Activated CD4-positive, alpha-beta T cell treated with anti-CD3 and anti-CD28 coated beads, Interleukin-2, amount 10 ng/mL, durations not matched to agents 7 days and 5 days (primary cell): ENCODE measurements at places on chromosomes 4 and X. TPM values are rescaled to one million over a fixed set of nuclear protein-coding genes. Genes with fewer than 3 reads are reported as not detected.

CTSO gene
- 5.5 TPM for total RNA-seq

AMER1 gene
- 4.2 TPM for total RNA-seq

ATP1B4 gene
- total RNA-seq = not detected

SMIM10 gene
- total RNA-seq = not detected

GUCY2F gene
- not detected for total RNA-seq

SPARCL1 gene
- not detected for total RNA-seq

HS3ST1 gene
- total RNA-seq = not detected

FRG2 gene
- total RNA-seq = not detected
